ENCODE measurements at places on chromosomes 2 and 18.

DNA sequence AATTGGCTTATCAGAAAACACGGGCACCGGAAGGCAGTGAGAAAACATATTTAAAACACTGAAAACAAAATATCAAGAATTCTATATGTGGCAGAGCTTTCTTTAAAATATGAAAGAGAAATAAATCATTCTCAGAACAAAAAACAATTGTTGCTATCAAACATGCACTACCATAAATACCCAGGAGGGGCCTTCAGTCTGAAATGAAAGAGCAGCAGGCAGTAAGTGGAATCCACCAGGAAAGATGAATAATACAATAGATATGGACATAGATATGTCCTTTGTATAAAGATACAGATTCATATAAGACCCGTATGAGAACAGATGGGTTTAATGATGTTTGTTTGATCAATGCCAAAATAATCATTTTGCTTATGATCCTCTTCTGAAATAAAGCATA lies 142.0 kb downstream of the TMEM18 start:
- no peak for DNase-seq

DNA sequence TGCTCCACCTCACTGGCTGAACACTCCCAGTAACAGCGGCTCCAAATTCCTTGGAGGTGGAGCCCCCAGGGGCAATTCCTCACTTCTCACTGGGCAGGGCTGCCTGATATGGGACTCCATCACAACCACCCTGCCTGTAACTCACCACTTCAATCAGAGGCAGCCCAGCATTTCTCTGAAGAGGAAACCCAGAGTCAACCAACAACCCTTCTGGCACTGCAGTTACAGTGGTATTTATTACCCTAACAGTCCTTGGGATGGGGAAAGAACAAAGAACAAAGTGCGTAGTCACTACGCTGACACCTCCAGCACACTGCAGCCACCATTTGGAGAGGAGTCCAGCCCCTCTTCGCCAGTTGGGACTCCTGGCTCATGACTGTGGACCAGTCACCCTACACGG lies 85.7 kb upstream of the GALNT13 start:
- DNase-seq, result no peak

GRCh38 chr2:14634489-14635390 lies 2.2 kb downstream of the LRATD1 start:
- peak; percentile 27 for DNase-seq

DNA sequence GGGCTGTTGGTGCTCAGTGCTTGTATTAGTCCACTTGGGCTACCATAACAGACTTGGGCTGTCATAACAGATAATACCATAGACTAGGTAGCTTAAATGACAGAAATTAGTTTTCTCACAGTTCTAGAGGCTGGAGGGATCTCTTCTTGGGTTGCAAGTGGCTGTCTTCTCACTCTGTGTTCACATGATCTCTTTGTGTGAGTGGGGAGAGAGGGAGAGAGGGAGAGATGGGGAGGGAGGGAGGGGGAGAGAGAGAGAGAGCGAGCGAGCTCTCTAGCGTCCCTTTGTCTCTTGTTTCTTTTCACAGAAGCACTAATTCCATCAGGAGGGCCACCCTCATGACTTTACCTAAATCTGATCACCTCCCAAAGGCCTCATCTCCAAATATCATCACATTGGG lies 4.5 kb upstream of the XRCC5 start:
- DNase-seq, result no peak

DNA sequence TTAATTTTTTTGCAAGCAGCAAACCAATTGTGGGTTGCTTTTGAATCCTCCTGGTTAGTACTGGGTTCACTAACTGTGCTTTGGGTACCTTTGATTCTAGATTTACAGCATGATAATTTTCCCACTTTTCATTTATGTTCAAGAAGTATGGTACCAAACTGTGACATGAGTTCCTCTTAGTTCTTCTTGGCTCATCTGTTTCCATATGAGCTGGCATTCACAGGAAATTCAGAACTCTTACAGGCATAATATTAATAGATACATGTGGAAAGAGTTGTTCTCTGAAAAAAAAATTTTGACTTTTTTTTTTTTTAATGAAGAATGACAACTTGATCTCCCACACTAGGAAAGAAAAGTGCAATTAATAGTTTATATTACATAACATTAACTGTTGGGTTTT lies 59.4 kb downstream of the FMNL2 start:
- no peak for DNase-seq

DNA sequence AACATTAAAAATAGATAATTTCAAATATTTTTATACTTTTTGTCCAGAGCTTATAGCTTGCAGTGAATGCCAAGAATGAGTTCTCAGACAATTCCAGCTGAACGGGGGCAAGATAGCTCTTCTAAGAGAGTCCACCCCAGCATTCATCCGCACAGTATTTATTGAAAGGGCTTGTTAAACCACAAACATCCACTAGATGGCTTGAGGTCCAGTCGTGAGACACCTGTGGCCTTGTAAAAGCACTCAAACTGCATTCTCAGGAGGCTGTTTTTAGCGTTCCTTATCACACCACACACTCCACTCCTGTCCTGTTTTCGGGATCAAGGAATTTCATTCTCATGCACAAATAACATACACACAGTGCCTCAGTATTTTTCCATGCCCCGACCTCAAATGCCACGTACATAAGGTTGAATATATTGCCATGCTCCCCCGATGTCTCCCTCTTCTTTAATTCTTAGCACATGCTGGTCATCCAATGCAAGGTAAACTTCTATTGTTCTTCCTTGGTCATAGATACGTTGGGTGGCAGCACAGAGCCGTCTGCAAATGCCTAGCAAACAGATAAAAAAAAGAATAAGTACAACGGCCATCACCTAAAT lies 47.4 kb downstream of the DNAJC10 start:
- no peak for DNase-seq

Data from caudate nucleus (tissue), 63 donors.